ENCODE measurements at places on chromosomes 5 and 9.
A peak's percentile ranks its signal among the peaks of the same experiment; 100 is the strongest.

- no peak for DNase-seq
Observed at GRCh38 chr5:141825791-141826560, 52.2 kb downstream of the PCDH1 start.

DNA sequence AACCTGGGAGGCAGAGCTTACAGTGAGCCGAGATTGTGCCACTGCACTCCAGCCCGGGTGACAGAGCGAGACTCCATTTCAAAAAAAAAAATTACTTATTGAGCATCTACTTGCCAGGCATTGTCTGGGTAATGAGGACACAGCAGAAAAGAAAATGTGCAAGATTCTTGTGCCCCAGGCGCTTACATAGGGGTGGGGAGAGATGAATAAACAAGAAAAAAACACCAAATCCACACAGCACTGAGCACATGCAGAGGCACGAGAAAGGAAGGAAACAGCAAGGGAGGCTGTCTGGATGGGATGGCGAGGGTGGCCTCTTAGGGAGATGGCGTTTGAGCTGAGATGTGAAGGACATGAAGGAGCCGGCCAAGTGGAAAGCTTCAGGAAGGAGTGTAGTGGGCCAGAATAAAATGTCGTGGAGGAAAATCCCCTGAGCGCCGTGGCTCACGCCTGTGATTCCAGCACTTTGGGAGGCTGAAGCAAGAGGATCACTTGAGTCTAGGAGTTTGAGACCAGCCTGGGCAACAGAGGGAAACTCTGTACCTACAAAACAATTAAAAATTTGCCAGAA is 13.9 kb downstream of the DYNC2I2 start:
- no peak for DNase-seq

- no peak for DNase-seq
Observed at GRCh38 chr5:132435886-132436285, 54.7 kb downstream of the IRF1 start.

DNA sequence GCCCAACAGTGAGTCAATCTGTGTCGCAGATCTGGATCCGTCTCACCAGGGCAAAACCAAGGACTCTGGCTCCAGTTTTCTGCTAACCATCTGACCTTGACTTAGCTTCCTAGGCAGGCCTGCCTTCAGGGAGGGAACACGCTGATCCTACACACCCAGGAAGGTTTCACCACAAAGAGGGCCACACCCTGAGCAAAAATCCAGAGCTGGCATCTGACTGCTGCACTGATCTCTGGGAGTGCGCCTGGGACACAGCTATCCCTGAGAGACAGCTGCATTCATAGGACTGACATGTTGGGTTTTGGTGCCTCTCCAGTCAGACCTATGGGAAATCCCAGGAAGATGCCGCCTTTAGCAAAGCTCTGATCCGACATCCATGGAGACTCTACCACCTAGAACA is 47.5 kb downstream of the CDK5RAP2 start:
- peak; percentile 34 for DNase-seq

- no peak for DNase-seq
Observed at GRCh38 chr5:126370796-126371718, 52.2 kb upstream of the GRAMD2B start.

GRCh38 chr9:33136721-33137670 is 30.1 kb downstream of the B4GALT1 start:
- DNase-seq = no peak

GRCh38 chr5:54177058-54177457 is 133.3 kb downstream of the ARL15 start:
- DNase-seq = no peak

GRCh38 chr5:14299666-14300065 is 156.5 kb downstream of the TRIO start:
- DNase-seq = no peak

DNA sequence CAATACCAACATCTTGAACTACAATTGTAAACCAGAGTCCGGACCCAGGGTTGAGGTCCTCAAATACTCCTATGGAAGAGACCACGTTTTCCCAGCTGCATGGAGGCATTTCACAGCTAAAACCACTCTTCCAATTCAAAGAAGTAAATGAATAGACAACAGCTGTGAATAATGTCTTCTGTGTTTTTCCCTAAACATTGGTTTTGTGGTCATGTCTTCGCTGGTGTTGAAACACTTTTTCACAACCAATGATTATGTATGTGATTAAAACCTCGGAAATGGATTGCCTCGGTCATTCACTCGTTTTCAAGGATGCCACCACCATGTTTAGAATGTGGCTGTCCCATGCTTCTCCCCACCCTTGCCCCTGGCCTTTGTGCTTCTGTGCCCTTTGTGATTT is 9.4 kb upstream of the TENT4A start:
- DNase-seq = no peak

DNA sequence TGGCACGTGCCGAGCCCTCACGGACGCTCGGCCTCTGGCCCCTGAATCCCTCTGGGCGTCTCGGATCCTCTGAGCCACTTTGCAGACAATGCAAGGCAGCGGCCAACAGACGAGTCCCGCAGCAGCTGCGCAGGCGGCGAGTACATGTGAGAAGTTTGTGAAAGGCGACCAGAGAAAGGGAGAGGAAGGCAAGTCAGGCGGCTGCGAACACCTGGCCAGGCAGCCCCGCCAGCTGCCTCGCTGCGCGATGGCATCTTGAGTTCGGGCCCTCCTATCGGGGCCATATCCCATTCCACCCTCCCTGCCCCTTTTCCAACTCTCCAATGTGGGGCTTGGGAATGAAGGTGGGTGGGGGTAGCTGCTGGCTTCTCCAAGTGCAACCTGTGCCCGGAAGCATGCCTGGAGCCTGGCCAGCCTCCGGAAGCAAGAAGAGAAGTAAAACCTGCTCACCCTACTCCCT is 4.5 kb upstream of the POU4F3 start:
- DNase-seq = no peak

- no peak for DNase-seq
Observed at GRCh38 chr5:33641744-33642505, 201.2 kb downstream of the TARS1 start.

DNA sequence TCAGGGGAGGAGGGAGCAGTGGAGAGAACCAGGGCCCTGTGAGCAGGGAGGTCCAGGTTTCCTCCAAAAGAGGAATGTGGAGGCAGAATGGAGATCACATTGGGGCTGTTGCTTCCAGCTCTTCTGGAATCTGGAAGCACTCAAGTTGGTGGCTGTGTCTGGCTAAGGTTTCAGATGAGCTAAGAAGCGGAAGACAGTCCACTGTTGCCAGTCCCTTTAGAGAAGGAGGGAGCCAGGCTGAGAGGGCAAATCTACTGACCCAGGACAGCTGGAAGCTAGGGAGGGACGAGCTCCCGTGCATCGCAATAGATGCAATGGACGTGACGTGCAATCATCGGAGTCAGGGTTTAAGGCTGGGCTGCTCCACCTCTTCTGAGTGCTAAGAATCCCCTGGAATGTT is 71.2 kb downstream of the TENT4A start:
- no peak for DNase-seq

- no peak for DNase-seq
Observed at GRCh38 chr5:94832685-94833084, 214.2 kb downstream of the SLF1 start.

DNA sequence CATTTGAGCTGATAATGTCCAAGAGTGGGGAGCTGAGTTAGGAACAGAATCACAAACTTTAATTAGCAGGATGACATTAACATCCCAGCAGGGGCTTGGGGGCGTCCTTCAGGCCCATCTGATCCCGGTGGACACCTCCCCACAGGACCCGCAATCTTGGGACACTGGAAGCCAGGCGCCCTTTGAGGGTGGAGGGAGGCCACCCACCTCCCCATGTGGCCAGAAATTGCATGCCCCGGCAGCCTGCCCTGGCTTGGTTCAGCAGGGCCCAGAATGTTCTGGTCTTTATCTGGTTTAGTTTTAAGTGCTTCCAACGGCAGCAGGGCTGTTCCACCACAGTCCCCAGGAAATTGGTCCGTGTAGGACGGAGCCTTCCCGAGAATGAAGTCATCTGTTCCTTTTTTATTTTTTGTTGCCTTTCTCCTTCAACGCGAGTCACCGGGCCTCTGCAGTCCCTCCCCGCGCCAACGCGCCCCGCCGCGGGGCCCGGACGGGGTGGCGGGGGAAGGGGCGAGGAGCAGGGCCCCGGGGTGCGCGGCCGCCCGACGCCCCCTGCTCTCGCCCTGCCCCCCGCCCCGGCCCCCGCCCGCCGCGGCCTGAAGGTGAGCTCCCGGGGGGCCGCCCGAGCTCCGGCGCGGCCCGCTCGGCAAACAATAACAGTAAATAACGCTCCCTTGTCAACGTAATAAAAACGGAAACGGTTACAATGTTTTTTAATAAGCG is 207.9 kb downstream of the C9orf50 start:
- DNase-seq = no peak

GRCh38 chr9:98778711-98779530 is 17.4 kb downstream of the ANKS6 start:
- DNase-seq = no peak

GRCh38 chr5:40404613-40405012 is 275.1 kb upstream of the PTGER4 start:
- DNase-seq = no peak

DNA sequence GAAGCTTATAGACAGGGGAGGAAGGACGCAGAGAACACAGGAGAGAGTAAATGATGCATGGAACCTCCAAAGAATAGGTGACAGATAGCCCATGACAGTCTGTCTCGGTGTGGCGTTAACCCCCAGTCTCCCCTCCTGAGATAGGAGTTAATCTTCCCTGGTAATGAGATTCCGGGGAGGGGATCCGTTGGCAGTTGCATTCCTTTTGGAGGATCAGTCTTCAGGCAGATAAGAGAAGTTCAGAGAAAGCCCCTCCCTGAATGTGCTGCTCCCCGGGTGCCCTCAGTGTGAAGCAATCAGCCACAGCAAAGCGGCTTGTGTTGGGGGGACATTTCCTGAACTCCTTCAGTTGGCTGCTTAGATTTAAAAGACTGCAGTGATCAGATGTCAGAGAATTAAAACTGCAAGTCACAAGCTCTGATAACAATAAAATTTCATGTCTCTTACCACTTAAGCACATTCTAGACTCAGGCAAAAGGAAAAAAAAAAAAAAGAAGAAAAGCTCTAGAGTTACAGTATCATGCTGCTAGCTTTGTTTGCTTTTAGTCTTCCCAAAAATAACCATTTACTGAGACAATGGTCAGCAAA is 121.1 kb downstream of the EGFLAM start:
- no peak for DNase-seq

DNA sequence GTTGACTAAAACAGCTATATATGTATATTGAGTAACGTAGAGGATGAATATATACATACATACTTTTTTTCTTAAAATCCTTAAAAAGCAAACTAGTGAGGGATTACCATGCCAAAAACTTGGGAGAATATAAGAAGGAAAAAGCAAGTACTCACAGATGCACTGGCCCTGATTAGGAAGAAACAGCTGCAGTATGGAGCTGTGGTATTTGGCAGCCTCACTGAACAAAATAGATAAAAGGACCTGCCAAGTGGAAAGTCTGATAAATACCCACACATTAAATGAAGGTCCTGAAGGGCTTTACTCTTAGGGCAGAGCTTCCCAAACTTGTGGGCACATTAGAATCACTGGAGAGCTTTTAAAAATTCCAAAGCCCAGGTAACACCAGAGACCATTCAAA is 80.6 kb downstream of the FEM1C start:
- no peak for DNase-seq

DNA sequence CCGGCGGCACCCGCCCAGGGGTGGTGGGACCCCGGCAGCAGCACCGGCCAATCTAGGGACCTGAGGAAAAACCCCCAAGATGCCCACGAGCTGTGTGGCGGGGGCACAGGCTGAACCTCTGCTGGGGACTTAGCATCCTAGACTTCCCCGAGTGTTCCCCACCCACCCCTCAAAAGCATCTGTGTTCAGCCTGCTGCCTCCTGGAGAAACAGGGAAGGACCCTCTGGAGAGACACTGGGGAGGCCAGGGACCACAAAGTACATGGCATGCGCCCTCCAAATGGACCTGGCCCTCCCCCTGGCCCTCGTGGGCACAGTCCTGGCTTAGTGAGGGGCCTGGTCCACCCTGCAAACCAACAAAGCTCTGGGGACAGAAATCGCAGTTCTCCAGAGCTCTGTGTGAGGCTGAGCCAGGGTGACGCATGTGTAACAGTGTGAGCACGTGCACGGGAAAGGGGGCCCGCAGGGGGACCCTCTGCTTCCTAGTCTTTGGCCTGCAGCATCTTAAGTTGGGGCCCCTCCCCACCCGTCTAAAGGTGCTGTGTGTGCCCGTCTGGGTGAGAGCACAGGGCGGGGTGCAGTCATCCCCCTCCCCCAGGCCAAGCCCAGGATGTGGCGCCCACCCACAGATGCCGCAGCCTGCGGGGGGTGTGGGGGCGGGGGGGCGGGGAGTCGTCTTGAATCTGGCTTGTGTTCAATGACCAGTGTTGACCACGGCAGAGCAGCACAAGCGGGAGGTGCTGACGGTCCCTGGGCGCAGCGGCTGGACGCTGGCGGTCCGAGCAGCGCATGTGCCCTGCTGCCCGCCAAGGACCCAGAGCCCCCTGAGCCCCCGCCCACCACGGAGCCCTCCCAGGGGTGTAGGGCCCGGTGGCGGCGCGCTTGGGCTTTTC is 672 bp upstream of the KCNT1 start:
- no peak for DNase-seq

GRCh38 chr5:174293006-174293405 is 247.5 kb downstream of the NSG2 start:
- no peak for DNase-seq

- DNase-seq = no peak
Observed at GRCh38 chr5:172172912-172173563, 15.0 kb downstream of the STK10 start.

DNA sequence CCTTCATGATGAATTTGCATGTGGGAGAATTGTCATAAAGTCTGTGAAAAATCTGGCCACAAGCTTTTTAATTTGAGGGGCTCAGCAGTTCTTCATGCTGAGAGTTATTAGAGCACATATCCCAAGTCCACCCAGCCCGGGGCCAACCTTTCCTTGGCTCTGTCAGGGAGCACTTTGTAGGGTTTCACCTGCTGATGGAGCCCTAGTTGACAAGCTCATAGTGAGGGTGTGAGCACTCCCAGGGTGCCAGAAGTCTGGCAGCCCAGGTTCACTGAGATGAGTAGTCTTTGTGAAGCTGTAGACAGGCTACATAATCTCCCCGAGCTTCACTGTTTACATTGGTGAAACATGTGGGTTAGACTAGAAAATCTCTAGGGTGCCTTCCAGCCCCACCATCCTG is 97.2 kb upstream of the NREP start:
- no peak for DNase-seq

DNA sequence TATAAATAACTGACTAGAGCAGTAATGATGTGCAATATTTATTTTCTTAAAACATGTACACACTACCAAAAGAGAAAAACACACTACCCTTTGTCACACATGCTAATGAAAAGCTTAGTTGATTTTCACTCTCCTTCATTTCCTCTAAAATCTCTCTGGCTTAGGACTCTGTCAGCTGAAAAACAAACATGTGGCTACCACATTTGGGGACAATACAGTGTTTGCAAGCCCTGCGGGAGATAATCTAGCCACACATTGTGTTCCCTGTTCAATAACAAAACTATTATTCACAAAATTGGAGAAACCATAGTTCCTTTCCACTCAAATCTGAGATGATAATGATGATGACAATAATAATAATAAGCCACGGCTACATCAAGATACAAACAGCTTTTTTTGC is 3.5 kb upstream of the LOX start:
- no peak for DNase-seq

- DNase-seq = no peak
Observed at GRCh38 chr5:60161340-60161934, 267.9 kb upstream of the PDE4D start.

- no peak for DNase-seq
Observed at GRCh38 chr9:92747459-92748232, 17.0 kb downstream of the BICD2 start.
